Myometrial cell (primary cell): ENCODE measurements at places on chromosomes 5 and 9. TPM values are rescaled to one million over a fixed set of nuclear protein-coding genes. Genes with fewer than 3 reads are reported as not detected.

EIF4E1B gene
- not detected in 2 replicates for total RNA-seq

GAPVD1 gene
- total RNA-seq = 27.1 and 32.3 TPM in 2 replicates

MUSK gene
- total RNA-seq = 0.18 TPM in 1 of 2 replicates, not detected in the other

PCDHGA3 gene
- 0.18 TPM in 1 of 2 replicates, not detected in the other for total RNA-seq

CORO2A gene
- 1.2 and 1.8 TPM in 2 replicates for total RNA-seq

KLF9 gene
- 43.0 and 43.4 TPM in 2 replicates for total RNA-seq

PCSK1 gene
- total RNA-seq = under 0.01 and 0.58 TPM in 2 replicates
